ENCODE measurements at places on chromosomes 12 and 14.

DNA sequence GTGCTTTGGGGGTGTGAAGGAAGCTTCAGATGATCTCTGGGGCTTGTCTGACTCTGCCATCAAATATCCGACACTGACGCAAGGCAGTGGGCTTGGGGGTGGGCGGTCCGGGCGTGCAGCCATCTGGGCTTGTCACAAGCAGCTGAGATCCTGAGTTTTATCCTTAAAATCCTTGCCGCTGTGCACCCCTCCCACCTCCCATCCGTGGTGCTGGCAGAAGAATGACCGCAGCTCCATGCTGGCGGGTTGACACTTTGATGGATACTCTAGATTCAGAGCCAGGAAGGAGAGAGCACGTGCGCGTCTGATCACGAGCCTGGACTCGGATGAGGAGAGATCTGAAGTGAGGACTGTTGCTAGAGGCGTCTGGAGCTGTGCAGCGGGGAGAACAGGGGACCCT is 3.0 kb downstream of the ZFYVE21 start:
- DNase-seq: no peak

DNA sequence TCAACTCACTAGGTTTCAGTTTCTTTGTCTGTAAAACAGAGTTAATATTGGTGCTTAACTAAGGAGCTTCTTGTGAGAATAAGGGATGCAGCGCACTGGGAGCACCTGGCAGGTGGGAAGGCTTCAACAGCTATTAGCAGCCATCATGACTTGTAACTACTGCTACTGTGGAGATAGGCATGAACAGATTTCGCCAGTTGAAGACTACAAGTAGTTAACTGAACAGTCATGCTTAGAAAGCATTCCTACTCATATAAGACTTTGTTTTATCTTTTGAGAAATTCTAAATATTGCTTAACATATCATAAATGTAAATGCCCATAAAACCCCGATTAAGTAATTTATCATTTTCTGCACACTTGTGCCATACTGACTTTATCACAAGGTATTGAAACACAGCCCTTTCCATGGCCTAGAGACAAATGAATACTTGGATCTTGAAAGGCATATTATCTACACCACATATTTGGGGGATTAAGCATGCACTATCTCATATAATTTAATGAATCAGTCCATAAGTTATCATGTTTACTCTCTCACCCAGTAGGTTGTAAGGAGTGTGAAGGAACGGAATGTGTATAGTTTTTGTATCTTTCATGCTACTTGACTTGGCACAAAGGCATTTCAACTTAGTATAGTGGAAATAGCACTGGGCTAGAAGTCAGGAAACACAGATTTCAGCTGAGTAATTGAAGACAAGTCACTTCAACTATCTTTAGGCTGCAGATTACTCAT is 16.1 kb downstream of the NTN4 start:
- DNase-seq: no peak

DNA sequence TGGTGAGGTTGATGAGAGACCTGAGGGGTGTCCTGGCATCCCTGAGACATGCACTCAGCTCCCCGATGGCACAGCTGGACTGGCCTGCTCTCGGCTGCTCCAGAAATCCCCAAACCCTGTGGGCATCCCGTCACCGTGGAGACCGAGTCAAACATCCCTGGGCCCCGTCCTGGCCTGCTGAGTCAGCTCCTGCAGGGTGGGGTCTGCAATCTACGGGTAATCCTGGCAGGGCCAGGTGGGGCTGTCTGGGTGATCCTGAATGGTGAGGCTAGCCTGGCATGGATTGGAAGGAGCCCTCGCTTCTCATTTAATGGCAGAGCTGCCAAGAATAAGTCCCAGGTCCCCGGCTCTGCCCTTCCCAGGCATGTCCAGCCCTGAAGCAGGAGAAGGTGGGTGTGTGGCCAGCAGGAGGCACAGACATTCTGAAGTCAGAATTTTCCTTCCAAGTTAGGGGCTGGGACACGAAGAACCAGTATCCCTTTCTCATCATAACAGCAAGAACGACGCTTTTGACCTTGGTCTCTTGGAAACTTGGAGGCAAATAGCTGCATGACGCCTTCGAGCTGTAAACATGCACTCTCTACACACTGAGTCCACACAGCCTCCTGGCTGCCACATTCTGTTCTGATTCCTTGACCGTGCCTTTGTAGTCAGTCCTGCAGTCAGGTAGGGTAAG is 17.7 kb upstream of the SERPINA4 start:
- no peak for DNase-seq

GRCh38 chr12:82593901-82594396 is 92.8 kb upstream of the TMTC2 start:
- no peak for DNase-seq

- no peak for DNase-seq
Measured at GRCh38 chr12:28767836-28768348, 381.2 kb upstream of the FAR2 start.

- no peak for DNase-seq
Measured at GRCh38 chr14:68372368-68372767, 420.5 kb downstream of the ZFP36L1 start.

GRCh38 chr12:54287261-54288157 is 7.0 kb downstream of the HNRNPA1 start:
- DNase-seq: no peak

DNA sequence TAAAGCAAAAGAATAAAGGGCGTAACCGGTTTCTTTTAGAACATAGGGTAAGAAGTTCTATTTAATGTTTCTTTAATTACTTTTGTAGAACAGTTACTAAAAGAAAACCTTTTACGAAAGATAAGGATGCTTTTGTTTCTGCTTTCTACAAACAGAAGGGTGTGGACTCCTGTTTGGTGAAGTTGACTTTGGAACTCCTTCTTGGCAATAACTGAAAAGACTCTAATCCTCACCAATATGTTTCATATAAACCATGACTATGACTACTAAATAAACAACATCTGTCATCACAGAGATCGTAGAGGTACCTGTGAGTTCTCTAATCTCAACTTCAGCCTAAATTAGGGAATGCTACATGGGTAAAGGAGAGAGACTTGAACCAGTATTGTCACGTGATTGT is 210.8 kb upstream of the FLRT2 start:
- no peak for DNase-seq

- no peak for DNase-seq
Measured at GRCh38 chr14:55701638-55702037, 121.6 kb downstream of the KTN1 start.

GRCh38 chr14:105155681-105156413 is 12.7 kb downstream of the JAG2 start:
- DNase-seq: no peak

DNA sequence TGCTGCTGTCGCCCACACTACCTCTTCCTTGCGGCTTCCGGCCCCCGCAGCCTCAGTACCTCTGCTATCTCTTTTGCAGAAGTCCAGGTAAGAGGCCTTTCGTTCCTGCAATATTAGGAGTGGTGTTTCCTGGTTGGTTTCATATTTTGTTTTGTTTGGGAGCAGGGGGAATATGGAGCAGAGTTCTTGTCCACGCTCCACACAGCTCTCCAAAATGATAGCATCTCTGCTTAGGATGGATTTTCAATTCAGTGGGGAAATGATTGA is 768 bp downstream of the OXA1L start:
- DNase-seq: no peak
